ENCODE measurements at places on chromosomes 2 and 18. TPM values are rescaled to one million over a fixed set of nuclear protein-coding genes. Genes with fewer than 3 reads are reported as not detected.

SLC5A7 gene
- total RNA-seq = not detected

ANKRD30B gene
- under 0.01 TPM for total RNA-seq

GALNT1 gene
- 36.7 TPM for total RNA-seq

SLC38A11 gene
- total RNA-seq = 0.50 TPM

SNORC gene
- 0.83 TPM for total RNA-seq

CAPN13 gene
- total RNA-seq = not detected

UGT1A8 gene
- total RNA-seq = not detected

DPP4 gene
- total RNA-seq = 297 TPM

TPO gene
- total RNA-seq = not detected

SLC19A3 gene
- 0.17 TPM for total RNA-seq

PASK gene
- 1.5 TPM for total RNA-seq

MOGAT1 gene
- total RNA-seq = not detected

REG1B gene
- not detected for total RNA-seq

Measured in fibroblast of lung (primary cell).